ENCODE measurements at places on chromosomes 6 and 20.

DNA sequence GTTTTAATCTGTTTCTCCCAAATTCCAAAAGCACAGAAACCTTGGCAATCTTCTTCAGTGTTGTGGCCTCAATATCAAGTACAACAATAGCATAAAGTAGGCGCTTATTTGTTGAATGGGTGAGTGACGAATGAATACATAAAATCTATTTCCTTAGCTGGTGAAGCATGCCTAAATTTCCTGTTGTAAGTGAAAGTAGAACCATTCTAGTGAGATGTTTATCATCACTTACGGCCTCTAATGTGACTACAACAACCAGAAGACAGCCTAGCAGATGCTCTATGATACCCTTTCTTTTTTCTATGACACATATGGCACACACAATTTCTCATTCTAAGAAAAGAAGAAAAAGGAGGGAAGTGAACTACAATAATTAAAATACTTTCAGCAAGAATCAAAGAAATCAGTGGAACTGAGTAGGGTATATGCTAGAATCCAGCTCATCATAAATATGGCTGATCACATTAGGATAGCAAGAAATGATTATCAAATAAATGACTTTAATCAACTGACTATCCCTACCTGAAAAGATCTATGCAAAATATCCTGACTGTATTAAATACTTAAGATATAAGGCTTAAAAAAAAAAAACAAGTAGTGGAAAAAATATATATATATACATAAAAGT lies 67.4 kb downstream of the BTBD9 start:
- peak; percentile 69 for DNase-seq

GRCh38 chr20:51995551-51995951 lies 193.2 kb upstream of the SALL4 start:
- no peak for DNase-seq

- no peak for DNase-seq
Observed at GRCh38 chr6:1873781-1874180, 264.1 kb downstream of the FOXC1 start.

- no peak for DNase-seq
Observed at GRCh38 chr6:39821742-39822532, 29.8 kb downstream of the DAAM2 start.

- DNase-seq, result no peak
Observed at GRCh38 chr6:53104916-53105315, 39.7 kb downstream of the FBXO9 start.

- no peak for DNase-seq
Observed at GRCh38 chr20:44756956-44757355, 11.3 kb downstream of the KCNK15 start.

DNA sequence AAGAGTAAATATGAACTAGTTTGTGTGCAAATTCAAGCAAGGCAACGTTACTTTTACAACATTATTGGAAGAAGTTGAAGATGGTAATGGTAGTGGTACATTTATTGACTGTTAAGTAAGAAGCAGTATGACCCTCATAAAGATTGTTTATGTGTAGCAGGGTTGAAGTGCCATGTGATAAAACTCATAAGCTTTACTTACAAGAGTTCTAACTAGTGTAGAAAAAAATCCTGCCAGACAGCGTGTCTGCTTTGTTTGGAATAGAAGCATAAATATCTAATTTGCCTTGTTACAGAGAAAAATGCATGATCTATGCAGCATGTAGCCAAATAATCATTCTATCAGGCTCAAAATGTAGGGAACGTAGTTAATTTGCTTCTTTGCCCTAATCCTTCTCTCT lies 450.8 kb upstream of the SOX4 start:
- DNase-seq, result no peak

- no peak for DNase-seq
Observed at GRCh38 chr6:36578431-36578830, 15.7 kb upstream of the SRSF3 start.

GRCh38 chr6:125001684-125002405 lies 39.6 kb downstream of the RNF217 start:
- no peak for DNase-seq

DNA sequence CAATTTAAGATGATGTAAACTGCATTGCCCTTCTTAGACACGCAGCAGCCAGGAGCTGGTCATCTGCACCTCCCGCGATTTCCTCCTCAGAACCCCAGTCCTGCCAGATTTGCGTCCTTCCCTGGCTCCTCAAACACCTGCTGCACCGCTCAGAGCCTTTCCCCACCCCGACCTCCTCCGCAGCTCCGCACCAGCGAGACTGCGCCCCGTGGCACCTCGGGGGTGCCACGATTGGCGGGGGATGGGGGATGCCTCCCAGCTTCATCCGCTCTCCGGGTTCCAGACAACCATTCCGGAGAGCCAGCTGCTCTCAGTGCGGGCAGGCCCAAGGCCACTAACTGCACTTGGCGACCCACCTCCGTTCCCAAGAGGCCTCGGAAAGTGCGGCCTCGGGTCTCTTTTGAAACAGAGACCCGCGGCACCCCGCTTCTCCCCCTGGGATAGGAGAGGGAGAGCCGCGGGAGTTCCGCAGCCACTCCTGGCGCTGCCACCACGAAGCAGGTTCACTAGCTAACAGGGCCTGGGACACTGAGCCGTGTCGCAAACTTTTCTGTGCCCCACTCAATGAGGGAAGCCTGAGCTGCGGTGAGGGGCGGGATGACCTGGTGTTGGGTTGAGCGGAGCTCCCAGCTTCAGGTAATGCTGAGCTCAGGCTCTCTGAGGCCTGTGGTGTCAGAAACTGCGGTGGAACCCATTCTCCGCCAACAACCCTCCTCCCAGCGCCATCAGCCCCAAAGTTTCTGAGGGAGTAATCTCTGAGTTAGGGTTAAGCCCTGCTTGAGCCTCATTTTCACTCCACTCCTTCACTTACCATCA lies 7.3 kb upstream of the TFAP2A start:
- no peak for DNase-seq

All from CD4-positive, alpha-beta T cell treated with Interleukin-10 for 1 hour (primary cell).